NCI-H2081 treated with DMSO at 0.1 percent for 48 hours (cell line): ENCODE measurements at places on chromosomes 5 and 9.

GRCh38 chr5:10333154-10334006, 20.1 kb upstream of the MARCHF6 start:
- DNase-seq = no peak

- no peak for DNase-seq
Measured at GRCh38 chr5:164289526-164289925, 784.1 kb downstream of the MAT2B start.

- no peak for DNase-seq
Measured at GRCh38 chr5:159448-160172, 31.7 kb upstream of the LRRC14B start.

DNA sequence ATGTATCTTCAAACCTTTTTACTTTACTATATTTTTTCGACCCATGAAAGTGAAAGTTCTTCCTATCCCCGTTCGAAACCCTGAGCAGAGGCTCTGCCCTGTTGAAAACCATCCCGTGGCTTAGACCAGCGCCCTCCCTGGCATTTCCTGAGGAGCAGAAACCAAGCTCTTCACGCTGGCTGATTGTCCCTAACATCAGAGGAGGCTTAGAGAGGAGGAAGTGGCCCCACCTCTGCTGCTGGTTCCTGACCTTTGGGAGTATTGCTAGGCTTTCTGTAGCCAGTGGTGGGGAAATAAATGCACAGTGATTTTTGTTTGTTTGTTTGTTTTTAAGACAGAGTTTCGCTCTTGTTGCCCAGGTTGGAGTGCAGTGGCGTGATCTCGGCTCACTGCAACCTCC, 4.2 kb upstream of the PTGES start:
- no peak for DNase-seq

GRCh38 chr5:16690243-16690852, 73.6 kb upstream of the RETREG1 start:
- DNase-seq = no peak

DNA sequence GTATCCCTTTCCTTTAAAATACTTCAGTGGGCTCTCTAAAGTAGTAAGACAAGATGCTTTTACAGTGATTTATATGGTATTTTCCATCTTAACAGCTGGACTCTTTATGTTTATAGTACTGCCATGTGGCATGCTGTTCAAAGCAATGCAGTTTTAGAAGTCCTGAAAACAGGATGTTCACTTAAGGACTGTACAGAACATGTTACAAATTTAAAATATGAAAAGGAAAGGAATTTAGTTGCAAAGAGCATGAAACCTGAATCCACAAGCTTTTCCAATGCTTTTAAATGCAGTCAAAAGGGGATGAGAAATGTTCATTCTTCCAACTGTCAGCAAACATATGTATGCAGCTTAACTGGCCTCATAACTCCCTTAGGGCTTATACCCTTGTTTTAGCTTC, 580.2 kb downstream of the EFNA5 start:
- DNase-seq = no peak

- no peak for DNase-seq
Measured at GRCh38 chr9:4106760-4107143, 193.1 kb downstream of the GLIS3 start.

- DNase-seq = no peak
Measured at GRCh38 chr5:82106207-82106606, 134.4 kb downstream of the ATG10 start.

DNA sequence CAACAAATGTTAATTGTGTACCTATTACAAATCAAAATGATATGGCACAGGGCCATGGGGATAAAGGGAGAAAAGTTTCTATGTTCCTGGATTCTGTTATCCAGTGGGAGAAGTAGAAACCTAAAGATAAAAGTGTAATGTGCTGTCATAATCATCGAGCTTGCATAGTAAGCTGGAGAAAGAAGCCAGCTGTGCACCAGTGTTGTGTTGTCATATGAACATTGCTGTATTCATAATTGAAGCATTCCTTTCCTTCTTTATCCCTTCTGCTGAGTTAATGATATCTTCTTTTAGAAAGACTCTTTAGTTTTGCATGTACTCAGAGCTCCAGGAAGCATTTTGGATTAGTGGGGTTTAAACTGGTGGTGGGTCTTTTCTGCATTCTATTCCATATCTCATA, 39.5 kb downstream of the NTRK2 start:
- DNase-seq = no peak

DNA sequence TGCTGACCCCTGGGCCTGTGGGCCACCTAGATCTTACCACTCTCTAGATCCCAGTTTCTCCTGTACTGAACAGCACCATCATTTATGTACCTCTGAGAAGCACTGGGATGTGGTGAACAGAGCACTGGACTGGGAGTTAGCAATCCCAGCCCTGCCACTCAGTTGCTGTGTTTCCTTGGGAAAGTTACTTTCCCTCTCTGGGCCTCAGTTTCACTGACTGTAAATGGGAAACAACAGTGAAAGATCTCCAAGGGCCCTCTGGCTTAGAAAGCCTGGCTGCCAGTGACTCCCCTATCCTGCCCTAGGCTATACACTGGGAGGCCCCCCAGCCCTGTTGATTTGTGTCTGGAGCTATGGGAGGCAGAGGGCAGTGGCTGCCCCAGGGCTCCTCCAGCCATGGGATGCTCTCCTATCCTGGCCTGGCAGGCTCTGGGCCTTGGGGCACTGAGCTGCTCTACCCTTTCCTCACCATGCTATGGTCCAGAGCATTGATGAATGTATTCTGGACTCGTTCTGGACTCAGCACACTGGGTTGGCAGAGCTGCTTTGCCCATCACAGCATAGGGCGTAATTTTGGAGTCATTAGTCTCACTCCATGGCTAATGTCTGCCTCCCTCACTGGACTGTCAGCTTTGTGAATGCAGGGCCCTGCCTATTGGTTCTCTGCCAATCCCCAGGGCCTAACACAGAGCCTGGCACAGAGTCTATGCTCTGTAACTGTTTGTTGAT, 99.3 kb downstream of the RGS3 start:
- no peak for DNase-seq

- DNase-seq = no peak
Measured at GRCh38 chr5:122757285-122757684, 17.6 kb upstream of the SNX2 start.

- DNase-seq = no peak
Measured at GRCh38 chr9:20618361-20618802, 3.9 kb downstream of the MLLT3 start.

DNA sequence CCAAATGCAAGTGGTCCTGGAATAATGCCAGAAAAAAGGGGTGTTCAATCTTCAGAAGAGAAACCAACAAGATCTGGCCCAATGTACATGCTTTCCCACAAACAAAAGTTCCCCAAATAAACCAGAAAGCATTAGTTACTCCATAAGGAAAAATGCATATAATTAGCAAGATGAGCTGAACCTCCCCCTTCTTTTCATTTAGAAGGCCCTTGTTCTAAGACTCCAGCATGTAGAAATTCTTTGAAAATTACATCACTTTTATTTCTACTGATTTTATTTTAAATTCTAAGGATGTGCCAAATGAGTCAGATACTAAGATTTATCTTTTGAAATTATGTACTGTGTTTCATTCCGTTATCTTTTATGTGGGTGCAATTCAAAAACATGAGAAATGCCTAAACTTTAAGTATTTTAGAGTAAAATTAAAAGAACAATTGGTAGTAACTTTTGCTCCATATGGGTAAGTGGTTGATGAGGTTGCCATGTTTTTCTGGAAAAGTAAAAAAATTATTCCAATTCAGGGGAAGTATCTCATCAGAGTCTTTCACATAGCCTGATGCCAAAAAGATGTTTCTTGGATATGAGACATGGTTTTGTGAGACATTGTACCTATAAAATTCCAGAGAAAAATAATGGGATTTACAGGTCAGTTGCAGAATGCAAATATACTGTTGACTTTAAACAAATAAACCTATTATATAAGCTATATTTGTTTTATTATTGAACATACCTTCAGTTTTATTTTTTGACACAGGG, 106.5 kb upstream of the CCDC112 start:
- no peak for DNase-seq

GRCh38 chr5:128870373-128870772, 94.9 kb upstream of the SLC27A6 start:
- no peak for DNase-seq

GRCh38 chr5:41109186-41109585, 38.0 kb upstream of the MROH2B start:
- DNase-seq = no peak

GRCh38 chr5:23466401-23466912, 41.0 kb upstream of the PRDM9 start:
- no peak for DNase-seq

DNA sequence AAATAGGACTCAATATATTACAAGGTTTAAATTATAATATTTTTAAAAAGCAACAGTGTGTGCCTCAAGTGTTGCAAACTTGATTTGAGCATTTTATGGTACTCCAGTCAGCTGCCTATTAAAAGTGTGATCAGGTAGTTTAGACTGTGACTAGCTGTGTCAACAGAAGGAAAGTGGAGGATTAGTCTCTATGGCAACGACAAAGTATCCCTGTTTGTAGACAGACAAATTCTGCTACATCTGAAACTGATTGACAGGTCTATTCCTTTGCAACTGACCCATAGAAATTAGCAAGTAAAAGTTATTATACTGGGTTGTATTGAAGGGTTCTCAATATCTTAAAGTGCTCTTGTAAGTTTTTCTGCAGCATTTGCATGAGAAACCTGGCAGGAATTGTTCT, 249.8 kb upstream of the ARRDC3 start:
- no peak for DNase-seq

GRCh38 chr5:172065431-172066065, 59.1 kb upstream of the FBXW11 start:
- DNase-seq = no peak

DNA sequence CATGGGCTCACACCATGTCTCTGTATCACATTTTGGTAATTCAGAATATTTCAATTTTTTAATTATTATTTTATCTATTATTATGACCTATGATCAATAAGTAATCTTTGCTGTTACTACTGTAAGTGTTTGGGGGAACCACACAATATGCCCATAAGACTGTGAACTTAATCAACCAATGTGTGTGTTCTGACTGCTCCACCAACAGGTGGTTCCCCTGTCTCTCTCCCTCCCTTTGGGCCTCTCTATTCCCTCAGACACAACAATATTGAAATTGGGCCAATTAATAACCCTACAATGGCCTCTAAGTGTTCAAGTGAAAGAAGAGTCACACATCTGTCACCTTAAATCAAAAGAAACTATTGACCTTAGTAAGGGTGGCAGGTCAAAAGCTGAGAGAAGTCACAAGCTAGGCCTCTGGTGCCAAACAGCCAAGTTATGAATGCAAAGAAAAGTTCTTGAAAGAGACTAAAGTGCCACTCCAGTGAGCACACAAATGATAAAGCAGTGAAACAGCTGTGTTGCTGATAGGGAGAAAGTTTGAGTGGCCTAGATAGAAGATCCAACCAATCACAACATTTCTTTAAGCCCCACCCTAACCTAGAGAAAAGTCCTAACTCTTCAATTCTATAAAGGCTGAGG, 88.7 kb downstream of the DEPDC1B start:
- DNase-seq = no peak

DNA sequence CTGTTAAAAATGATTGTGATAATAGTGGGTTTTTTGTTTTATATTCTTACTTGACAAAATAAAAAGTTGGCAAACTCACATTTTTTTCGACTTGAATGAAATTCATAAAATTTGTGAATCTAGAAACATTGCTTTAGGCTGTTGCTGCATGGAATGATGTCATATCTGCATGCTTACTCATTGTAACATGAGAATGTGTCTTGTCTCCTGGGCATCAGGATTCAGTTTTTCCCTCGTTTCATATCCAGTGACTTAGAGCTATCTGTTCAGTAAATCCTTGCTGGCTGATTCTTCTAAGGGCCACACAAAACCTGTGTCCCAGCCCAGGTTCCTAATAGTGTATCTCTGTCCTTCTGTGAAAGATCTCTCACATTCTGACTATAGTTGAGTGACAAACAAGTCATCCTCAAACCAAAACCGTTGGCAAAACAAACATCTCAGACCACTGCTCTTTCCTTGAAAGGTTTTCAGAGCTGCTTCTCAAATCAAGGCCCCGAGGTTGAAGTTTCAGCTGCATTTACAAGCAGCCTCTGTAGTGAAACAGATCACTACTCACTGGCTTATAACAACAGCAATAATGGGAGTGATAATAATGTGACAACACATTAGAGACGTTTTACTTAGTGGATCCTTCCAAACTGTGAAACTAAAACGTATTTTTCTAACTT, 95.0 kb downstream of the NPR3 start:
- DNase-seq = no peak
